ENCODE measurements at places on chromosomes 3 and 15.
A peak's percentile ranks its signal among the peaks of the same experiment; 100 is the strongest.

DNA sequence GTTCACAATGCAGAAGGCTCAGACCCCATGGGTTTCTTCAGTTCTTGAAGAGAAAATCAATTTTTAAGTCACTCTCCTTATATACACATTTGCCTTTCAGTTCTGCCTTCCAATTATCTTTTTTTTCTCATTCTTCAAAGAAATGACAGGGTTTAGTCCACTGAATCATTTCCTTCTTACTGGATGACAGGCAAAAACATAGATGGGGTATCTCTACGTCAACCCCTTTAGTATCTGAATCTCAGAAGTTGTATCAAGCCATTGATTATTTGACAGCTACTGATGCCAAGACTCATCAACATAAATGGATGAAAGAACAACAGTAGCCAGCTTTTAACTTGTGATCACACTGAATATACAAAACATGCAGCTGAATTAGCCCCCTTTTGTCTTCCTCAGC, 6.5 kb downstream of the ATOSA start:
- no peak for DNase-seq

DNA sequence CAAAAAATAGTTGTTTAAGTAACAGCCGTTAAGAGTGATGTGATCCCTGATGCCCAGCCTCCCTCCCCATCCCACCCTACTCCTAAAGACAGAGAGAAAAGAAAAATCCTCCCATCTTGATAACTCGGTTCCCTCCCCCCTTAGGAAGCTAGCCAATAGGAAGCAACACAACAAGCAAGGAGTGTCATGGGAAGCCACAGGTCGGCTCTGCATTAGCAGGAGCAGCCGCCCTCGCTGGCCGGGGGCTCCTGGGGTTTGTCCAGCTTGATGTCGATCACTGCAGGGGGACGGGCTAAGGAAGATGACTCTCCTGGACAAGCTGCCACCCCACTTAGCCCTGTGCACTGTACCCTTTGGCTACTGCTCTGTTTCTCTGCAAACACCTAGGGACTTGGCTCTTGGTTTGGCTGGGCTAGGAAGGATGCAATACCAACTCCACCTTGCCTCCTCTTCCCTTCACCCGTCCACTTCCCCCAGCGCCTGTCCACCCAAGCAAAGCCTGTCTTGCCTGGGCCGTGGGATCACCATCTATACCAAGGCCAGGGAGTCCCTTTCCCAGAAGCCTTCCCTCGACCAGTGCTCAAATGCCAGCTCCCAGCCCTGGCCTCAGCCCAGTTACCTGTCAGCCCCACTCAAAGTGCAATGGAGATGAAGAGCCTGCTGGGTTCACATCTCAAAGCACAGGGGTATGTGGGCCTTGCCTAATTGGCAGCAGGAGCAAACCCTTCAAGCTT, 23.1 kb downstream of the SRPRB start:
- no peak for DNase-seq

DNA sequence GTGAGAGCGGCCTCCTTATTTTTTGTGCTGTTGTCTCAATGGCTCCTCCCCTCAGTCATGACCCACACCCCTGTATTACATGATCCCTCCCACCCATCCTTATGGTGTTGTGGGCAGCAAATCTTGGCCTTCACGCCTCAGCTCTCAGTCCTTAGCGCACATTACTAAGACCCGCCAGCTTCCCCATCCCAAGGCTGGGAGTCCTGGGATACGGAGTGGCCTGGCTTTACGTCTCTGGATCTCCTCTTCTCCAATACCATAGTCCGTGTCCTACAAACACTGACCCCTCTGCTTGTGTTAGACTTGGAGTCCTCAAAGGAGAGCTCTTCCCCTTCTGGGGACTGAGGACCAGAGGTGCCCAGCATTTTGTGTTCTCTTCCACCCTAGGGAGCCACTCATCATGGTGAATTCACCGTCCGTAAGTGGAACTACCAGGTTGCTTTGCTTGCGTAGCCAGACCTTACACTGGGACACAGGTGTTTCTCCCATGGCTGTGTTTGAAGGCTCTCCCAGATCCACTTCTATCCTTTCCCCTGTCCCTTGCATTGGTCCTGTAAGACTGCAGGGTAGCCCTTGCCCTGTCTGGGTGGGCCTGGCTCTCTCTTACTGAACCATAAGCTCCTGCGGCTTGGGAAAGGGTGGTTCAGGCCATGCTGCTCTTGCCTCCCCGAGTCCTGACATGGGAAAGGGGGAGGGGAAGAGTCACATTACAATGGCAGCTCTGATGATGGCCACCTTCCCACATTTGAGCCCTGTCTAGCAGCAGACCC, 13.6 kb downstream of the GRM2 start:
- DNase-seq = no peak

DNA sequence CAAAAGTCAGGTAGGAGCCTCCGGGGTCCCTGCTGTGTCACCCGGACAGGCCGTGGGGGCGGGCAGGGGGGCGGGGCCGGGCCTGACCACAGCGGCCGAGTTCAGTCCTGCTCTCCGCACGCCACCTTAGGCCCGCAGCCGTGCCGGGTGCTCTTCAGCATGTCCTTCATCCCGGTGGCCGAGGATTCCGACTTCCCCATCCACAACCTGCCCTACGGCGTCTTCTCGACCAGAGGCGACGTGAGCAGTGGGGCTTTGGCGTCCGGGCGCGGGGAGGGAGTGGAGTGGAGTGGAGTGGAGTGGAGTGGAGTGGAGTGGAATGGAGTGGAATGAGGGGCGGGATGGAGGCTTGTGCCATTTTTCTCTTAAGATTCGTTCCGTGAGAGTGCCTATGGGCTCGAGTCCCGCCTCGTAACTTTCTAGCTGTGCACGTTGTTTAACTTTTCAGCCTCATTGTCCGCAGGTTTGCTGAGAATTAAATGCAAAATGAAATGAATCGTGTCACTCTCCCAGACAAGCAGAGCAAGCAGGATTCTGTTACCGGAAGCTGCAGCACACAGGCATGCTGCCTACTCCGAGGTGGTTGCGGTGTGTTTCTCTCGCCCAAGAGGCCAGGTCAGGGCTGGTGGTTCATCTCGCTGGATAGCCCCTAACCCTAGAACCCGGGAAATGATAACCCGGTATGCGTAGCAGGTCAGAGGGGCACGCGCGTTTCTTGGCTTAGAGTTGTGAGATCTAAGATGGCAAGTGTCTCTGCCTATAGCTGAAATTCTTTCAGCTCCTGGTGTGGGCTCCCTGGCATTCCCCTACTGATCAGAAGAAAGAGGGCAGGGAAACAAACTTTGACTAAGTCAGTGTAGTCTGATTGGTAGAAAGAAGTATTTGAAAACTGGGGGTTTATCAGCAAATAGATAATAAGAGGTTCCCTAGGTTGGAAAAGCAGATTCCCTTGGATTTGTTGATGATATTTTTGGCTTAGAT, at the start of gene FAH:
Gene FAH (plus strand): TSS at position 104 of the 981 bp plus-strand sequence. CDS start 56 bp downstream, at position 160.
- peak; percentile 29 for DNase-seq

DNA sequence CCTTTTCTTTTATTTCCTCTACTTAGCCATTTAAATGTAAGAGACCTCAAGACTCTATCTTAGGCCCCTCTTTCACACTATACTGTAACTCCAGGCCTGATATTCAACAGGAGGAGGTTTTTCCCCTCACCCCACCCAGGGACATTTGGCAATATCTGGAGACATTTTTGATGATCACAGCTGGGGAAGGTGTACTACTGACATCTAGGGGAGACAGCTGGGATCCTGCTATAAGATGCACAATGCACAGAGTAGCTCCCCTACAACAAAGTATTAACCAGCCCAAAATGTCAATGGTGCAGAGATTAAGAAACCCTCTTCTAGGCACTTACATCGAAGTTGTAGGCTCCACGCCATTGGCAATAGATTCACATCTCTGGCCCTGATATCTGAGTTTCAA, 517.5 kb upstream of the UBE2E2 start:
- DNase-seq = no peak

Data from activated gamma-delta T cell treated with Interleukin-2 at 50 U/mL for 16 hours (primary cell).